ENCODE measurements at places on chromosomes 5 and 9.

GRCh38 chr9:127865645-127866464 lies 11.4 kb upstream of the ENG start:
- DNase-seq: peak; percentile 23

DNA sequence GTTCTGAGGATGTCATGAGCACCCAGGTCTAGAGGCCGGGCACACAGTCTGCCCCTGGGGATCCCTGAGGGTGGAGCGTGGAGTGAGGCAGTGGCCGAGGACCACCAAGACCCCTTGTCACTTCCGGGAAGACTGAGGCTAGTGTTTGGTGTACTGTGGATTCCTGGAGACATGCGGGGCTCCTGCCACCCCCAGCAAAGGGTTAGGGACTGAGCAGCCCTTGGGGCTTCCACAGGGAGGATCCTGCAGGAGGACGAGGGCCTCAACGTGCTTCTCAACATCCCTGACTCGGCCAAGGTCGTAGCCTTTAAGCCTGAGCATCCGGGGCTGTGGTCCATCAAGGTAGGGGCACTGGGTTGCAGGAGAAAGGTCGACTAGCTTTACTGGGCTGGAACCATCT lies 29.9 kb downstream of the HMCN2 start:
- no peak for DNase-seq

- DNase-seq: no peak
Measured at GRCh38 chr5:54736003-54736797, 218.6 kb downstream of the SNX18 start.

- no peak for DNase-seq
Measured at GRCh38 chr5:118611332-118611945, 376.9 kb downstream of the DTWD2 start.

GRCh38 chr5:147578228-147579024 lies 68.6 kb upstream of the DPYSL3 start:
- no peak for DNase-seq

All from stimulated activated CD4-positive, alpha-beta T cell treated with anti-CD3 and anti-CD28 coated beads, Interleukin-15, amount 100 ng/mL, for 48 hours (primary cell).